GM04503 (cell line): ENCODE measurements at places on chromosomes 7 and 10.

DNA sequence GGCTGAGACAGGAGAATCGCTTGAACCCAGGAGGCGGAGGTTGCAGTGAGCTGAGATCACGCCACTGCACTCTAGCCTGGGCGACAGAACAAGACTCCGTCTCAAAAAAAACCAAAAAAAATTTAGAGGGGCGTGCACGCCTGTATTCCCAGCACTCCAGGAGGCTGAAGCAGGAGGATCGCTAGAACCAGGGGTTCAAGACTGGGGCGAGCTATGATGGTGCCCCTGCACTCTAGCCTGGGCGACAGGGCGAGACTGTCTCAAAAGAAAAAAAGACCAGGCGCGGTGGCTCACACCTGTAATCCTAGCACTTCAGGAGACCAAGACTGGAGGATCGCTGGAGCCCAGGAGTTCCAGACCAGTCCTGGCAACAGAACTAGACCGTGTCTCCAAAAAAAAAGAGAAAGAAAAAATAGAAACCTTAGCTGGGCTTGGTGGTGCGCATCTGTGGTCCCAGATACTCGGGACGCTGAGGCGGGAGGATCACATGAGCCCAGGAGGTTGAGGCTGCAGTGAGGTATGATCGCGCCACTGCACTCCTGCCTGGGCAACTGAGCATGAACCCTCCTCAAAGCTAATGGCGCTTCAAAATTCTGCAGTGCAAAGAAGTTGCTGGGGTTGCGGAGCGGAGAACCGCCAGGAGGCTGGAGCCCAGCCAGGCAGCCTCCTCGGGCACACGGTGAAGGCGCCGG is 382 bp upstream of the MBLAC1 start:
- no peak for DNase-seq

- DNase-seq: no peak
Observed at GRCh38 chr7:140539461-140539860, 60.2 kb upstream of the MKRN1 start.

GRCh38 chr7:16347827-16348192 is 73.5 kb downstream of the CRPPA start:
- DNase-seq: no peak

DNA sequence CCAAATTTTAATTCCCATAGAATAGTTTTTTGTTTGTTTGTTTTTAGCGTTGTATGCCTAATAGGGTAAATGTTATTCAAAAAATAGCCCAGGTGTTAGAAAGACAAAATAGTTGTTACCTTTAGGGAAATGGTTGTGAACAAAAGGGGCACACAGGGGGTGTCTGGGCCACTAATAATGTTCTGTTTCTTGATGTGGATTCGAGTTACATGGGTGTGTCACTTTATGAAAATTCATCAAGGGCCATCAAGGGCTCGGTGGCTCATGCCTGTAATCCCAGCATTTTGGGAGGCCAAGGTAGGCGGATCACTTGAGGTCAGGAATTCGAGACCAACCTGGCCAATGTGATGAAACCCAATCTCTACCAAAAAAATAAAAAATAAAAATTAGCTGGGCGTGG is 531.8 kb upstream of the C7orf33 start:
- no peak for DNase-seq

GRCh38 chr10:124376411-124376810 is 42.3 kb downstream of the OAT start:
- DNase-seq: no peak

DNA sequence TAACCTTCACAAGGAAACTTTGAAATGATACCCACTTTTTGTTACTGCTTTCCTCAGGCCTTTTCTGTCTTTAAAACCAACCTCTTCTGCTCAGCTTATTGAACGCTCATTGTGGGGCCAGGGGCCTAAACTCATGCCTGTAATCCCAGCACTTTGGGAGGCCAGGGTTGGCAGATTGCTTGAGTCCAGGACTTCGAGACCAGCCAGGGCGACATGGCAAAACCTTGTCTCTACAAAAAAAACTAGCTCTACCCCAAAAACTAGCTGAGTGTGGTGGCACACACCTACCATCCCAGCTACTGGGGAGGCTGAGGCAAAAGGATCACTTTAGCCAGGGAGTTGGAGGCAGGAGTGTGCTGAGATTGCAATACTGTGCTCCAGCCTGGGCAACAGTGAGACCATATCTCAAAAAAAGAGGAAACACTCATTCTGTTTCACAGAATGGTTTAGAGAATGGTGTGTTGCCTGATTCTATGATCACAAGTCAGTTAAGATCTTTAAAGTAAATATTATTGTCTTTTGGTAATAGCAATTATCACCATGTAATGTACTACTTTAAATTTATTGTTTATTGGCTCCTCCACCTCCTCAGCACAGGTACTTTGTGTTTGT is 51.1 kb downstream of the KCTD7 start:
- no peak for DNase-seq

DNA sequence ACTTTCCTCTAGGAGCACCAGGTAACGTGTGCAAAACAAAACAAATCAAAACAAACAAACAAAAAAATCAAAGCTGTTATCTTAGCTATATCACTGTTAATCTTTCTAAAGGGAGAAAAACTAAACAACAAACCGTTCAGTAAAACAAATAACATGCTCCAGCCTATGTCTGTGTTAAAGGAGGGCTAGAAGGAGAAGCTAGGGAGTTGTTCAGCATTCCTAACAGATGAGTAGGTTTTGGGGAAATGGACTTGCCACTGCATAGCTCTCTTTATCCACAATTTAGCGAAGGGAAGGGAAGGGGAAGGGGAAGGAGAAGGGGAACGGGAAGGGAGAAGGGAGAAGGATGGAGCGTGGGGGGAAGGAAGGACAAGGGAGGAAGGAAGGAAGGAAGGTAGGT is 134.2 kb upstream of the AKR1E2 start:
- no peak for DNase-seq

GRCh38 chr7:45203936-45204445 is 46.4 kb downstream of the RAMP3 start:
- DNase-seq: peak; percentile 22

DNA sequence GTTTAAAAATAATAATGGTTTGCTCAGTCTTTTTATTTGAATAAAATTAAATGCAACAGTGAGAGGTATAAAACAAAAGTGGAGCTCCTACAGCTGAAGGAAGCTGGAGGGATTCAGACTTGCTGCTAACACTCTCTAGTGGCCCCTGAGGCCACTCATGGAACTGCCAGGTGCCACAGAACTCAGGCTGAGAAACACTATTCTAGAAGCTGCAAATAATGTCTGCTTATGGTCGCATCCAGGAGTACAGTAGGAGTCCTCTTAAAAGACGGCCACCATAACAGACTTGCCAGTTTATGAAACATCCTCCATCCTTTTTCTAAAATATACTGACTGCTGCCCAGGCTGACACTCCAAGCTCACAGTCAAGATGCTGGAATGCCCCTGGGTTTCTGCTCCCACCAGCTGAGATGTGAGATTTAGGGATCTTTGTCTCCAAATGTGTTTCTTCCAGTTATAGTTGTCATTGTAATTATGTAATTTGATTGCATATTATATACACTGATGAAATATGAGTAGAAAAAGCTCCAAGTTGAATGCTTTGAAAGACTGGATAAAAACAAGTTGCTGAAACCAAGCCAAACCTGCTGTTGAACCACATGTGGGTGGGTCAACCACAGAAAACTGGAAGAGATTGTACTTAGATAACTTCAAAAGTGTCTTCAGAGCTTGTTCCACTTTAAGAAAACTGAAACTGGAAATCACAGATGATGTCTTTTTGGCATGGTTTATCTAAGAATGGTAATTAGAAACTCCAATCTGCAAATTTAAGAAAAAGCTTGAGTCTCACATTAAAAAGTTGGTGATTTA is 213.7 kb upstream of the AOAH start:
- DNase-seq: no peak

DNA sequence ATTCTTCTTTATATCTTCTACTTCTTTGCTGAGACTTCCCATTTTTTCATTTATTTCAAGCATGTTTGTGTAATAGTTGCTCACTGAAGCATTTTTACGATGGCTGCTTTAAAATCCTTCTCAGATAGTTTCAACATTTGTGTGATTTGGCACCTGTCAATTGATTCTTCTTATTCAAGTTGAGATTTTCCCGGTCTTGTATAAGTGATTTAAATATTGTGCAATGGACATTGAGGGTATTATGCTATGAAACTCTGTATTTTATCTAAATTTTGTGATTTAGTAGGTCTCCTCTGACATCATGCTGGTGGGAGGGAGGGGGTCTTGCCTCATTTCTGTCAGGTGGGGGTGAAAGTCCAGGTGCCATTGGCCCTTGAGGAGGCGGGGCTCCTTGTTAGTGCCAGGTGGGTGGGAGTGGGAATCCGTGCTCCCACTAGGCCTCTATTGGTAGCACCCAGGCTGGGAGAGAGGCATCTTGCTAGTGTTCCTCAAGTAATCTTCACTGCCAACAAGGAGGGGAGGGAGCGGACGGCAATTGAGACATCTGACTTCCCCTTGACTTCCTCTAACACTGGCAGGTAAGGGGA is 73.0 kb downstream of the ANLN start:
- DNase-seq: no peak

- no peak for DNase-seq
Observed at GRCh38 chr10:63262430-63263073, 129.4 kb downstream of the NRBF2 start.

GRCh38 chr10:126334272-126334671 is 54.0 kb downstream of the ADAM12 start:
- no peak for DNase-seq

DNA sequence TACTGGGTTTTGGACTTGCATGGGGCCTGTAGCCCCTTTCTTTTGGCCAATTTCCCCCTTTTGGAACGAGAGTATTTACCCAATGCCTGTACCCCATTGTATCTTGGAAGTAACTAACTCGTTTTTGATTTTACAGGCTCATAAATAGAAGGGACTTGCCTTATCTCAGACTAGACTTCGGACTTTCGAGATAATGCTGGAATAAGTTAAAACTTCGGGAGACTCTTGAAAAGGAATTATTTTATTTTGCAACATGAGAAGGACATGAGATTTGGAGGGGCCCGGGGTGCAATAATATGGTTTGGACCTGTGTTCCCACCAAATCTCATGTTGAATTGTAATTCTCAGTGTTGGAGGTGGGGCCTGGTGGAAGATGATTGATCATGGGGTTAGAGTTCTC is 8.3 kb upstream of the NT5C3A start:
- DNase-seq: no peak

DNA sequence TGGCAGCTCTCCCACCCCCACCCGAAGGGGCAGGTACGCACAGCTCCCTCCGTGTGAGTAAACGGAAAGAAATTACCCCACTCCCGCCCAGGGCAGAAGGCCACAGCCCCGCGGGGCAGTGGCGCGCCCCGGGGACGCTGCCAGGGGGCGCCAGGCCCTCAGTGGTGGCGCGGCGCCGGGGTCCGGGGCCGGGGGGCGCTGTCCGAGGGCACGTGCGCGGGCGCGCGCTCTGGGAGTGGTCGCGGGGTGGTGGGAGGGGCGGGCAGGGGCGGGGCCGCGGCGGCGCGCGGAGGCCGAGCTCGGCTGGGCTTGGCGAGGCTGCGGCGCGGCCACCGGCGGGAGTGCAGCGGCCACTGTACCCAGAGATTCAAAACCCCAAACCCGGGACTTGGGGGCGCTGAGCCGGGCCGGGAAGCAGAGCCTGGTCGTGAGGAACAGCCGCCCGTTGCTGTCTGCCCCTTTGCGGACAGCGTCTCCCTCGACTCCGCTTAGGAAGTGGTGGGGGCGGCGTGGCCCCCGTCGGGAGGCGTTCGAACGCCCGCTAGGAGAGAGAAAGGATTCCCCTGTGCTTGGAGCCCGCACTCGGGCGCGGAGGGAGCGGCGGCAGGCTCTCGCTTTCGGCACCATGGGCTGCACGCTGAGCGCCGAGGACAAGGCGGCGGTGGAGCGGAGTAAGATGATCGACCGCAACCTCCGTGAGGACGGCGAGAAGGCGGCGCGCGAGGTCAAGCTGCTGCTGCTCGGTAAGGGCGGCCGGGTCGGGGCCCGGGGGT is at the start of gene GNAI1:
TSS of gene GNAI1 (plus strand) at position 296 of the 773 bp plus-strand sequence. CDS start at position 626, 330 bp downstream.
- no peak for DNase-seq

DNA sequence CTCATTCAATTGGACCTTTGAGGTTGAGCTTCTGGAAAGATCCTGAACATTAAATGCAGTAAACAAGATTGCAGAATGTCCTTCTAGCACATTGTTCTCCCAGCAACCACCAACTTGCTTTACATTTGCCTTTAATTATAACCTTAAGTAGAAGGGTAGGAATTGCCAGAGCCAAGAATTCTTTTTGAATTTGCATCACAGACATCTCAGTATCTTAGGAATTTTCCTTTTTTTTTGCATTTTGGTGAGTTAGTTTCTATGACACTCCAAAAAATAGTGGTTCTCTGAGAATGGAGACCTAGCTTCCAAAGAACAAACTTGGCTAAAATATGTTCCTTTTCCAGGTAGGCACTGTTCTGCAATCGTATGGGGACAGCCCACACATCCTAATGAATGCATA is 456.0 kb downstream of the GATA3 start:
- DNase-seq: no peak

GRCh38 chr7:17005271-17005670 is 123.5 kb upstream of the AGR3 start:
- DNase-seq: no peak

- DNase-seq: no peak
Observed at GRCh38 chr10:85784792-85785191, 581.8 kb downstream of the GRID1 start.

DNA sequence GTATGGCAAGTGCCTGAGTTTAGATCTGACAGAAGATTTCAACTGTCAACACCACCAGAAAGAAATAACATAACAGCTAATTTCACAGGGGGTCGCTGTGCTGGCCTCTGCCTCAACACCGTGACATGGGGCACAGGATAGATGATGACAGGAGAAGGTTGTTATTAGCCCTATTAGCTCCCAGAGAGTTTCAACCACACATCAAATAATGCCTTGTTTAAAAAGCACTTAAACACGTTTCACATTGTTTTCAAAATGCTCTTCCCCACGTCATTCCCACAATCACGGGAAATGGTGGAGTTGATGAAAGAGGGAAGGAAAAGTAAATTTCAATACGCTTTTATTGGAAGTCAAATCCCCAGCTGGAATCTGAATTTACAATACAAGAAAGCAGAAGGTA is 184.7 kb downstream of the MAGI2 start:
- no peak for DNase-seq

- no peak for DNase-seq
Observed at GRCh38 chr7:113731571-113731970, 187.2 kb downstream of the PPP1R3A start.

DNA sequence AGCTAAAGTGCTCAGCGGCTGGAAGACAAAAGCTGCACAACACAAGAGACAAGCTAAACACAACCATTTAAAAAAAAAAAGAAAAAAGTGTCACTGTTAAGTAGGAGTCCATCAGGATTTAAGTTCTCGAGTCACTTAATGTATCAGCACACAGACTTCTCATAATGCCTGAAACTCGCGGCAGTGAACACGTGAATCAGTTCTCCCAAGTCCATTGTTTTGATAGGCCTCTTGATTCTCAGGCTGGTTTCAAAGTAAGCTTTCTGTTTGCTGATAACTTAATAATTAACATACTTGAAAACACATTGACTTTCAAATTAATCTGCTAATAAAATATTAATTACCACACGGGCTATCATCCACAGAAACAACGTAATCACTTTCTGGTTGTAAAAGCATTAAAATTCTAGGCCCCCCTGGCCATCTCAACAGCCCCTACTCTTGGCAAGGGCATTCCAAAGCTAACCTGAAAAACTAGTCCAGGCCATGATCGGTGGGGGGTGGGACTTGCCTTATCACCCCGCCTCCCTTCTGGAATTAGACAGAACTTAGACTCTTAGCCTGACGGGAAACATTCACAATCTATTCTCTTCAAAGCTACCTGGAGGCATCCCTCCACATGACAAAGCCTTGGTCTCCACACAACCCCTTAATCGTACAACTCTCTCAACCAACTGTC is 129.0 kb downstream of the DIP2C start:
- no peak for DNase-seq
